ENCODE measurements at places on chromosomes 3 and 15.
A peak's percentile ranks its signal among the peaks of the same experiment; 100 is the strongest.

DNA sequence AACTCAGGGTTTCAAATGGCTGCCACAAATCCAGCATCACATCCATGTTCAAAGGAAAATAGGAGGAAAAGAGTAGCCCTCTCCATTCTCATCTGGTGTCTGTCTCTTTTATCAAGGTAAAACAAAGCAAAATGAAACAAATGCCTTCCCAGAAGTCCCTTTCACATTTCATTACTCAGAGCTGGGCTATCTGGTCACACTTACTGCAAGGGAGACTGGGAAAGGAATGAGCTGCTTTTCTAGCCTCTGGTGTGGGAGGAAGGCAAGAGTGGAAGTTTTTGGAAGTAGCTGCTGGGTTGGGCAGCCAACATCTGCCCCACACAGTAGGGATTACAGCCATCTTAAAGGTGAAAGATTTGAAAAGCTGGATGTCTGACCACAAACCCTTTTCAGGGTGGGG lies 51.8 kb downstream of the KLF15 start:
- DNase-seq, result no peak

DNA sequence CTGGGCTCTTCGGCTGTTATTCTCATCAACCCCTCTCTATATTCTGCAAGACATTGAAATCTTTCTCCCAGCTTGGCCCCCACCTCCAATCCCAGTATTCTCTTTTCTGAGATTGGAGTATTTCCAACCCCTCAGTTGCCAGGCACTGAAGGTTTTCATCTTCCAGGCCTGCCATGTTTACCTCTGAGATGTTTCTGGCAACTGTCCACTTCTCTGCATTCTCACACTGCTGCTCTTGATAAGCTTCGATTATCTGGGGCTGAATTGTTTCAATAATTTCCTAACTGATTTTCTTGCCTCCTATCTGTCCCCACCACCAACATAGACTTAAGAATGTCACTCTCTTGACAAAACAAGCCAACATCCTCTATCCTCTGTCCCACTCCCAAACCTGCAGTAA lies 1.4 kb upstream of the GPR156 start:
- no peak for DNase-seq

DNA sequence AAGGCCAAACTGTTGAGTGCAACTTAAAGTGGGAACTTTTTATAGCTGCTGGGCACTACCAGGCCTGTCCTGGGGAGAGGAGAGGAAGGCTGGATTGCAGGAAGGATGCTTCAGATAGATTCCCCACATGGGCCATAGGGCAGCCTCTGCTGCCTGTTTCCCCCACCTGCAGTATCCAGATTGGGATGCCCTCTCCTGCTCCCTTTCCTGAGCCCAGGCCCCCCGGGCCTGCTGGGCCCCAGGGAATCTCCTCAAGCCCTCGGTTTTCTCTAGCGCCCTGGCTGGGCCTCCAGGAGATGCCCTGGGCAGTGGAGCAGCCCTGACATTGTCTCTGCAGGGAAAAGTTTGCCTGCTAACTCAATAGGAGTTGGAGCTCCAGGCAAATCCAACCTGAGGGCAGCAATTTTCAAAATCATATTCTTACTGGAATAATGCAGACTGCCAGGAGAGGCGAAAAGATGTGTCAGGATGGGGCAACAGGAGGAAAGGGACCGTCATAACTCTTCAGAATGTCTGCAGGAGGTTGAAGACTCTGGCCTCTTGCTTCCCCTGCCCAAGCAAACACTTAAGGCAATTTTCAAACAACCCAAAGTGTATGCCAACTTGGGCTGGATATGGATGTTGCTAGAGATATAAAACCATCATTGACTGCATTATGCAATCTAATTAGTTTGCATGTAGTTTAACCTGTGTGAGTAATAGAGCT lies 4.4 kb downstream of the NR2F2 start:
- DNase-seq, result no peak

DNA sequence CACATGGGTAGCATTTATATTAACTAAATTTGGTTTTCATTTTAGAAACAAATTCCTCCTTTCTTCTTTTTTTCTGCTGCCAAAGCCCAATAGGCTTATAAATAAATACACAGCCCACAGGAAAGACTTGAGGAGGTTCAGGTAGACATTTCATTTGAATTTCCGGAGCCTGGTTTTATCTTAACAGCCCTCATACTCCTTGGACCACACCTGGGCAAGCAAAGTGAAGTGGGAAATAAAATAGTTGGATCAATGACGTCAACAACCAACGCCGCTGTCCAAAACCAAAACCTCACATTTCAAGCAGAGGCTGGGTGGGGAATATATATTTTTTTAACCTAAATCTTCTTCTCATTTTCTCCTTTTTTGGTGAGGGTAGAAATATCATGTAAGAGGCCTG lies 53.2 kb downstream of the RFTN1 start:
- no peak for DNase-seq

DNA sequence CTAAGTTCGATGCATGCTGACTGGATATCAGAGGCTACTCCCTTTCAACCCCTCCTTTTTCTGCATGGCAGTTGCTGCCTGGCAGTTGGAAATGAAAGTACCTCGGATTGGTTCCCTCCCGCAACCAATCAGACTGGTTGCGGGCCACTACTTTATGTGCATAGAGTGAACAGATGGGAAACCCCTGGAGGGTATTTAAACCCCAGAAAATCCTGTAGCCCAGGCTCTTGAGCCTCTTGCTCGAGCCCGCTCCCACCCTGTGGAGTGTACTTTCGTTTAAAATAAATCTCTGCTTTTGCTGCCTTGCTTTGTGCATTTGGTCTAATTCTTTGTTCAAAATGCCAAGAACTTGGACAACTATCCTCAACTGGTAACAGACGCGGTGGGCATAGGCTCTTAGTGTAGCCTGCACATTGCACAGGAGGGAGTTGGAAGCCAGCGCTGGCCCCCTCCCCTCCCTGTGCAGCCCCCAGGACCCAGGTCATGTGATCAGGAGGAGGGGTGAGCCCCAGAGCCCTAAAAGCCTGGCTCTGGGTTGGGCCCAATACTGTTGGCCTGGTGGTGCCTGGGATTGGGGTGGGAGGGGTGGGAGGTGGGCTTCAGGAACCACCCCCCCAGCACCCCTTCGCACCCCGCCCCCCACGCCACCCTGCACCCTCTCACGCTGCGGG lies 26.8 kb downstream of the RHCG start:
- no peak for DNase-seq

DNA sequence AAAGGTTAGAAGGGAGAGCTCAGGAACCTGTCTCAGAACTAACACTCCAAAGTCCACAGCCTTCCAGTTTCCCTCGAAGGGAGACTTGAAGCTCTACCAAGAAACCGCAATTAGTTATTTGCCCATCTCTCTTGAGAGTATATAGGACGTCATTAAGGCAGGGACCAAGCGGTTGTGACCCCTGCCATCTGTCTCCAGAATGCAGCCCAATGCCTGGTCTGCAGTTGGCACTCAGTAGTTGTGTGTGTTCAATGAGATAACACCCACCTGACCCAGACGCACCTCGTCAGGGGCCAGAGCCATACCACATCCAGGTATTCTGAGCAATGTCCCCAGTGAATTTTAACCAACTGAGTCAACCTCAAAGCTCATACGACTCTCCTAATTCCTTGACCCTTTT lies 251.0 kb downstream of the VPS13C start:
- no peak for DNase-seq

DNA sequence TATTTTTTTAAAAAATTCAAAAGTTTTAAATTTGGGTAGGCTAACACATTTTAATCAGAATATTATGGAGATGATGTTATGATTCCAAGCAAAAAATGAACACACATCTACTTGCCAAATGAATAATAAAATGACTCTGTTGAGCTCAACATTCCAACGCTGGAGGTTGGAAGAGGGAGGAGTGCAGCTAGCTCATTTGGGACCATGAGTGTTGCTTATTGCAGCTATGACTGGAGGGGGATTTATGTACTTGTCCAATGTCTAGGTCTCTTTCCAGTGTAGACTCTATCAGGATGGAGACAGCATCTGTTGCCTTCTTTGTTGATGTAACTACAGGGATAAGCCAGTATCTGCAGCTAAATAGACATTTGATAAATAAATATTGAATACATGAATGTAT lies 310.6 kb downstream of the CACNA2D3 start:
- DNase-seq, result no peak

DNA sequence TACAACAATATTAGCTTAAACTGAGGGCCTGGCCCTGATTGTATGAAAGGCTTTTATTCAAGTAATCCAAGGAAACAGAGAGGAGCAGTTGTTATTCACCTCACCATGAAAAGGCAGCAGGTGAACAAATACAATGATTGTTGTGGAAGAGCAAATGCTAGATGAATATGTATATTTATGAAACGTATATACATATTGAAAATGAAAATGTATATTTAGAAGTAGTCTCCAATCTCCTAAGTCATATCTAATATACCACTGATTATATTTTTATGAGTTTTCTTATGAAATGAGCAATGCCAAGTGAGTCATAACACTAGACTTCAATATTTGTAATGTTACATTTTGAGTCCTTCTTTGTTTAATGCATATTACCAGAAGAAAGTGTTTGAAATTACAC lies 116.2 kb upstream of the KCNMB2 start:
- no peak for DNase-seq

GRCh38 chr3:4271834-4272233 lies 31.3 kb upstream of the SETMAR start:
- DNase-seq, result peak; percentile 40

DNA sequence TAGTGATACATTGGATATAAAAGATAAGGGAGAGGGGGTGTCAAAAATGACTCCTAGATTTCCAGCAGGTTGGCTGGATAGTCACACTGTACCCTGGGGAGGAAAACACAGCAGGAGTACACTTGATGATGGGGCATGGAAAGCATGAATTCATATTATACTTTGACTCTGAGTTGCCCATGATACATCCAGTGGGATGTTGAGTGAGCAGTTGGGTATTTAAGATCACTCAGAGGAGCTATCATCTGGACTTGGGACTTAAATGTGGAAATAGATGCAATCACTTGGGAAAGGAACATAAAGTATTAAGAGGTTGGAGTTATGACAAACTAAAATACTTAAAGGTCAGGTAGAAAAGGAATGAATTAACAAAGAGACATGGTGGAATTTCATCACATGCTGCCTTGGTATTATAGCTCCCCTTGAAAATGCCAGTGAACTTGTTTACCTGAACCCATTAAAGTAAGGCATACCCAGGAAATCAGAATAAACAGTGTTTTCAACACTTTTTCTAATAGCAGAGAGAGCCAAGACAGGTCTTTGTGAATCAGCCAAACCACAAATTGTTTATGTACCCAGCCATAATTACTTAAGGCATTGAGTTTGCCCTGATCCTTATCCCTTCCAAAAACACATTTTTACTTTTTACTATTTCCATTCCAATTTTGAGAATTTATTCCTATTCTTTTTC lies 49.9 kb upstream of the ABI3BP start:
- no peak for DNase-seq

DNA sequence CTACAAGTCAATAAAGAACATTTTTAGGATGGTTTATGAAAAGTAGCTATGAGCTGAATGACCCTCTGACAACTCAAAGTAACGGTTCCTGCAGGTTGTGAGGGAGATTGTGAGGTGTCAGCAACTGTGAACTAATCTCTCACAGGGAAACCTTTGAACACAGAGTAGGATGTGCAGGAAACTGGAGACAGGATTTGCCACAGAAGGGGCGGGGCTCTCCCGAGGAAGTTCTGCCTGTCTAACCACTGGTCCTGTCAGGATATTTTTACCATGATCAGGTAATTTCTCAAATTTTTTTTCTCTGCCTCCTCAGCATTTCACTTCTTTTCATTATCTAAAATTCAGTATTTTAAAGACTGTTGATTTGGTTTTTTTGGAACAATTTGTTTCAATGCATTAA lies 33.3 kb downstream of the LEO1 start:
- no peak for DNase-seq

- DNase-seq, result peak; percentile 87
These were observed 27.3 kb upstream of the DMXL2 start for GRCh38 chr15:51649659-51650521.

- DNase-seq, result no peak
These were observed 8.6 kb downstream of the NTRK3 start for GRCh38 chr15:88247914-88248313.

DNA sequence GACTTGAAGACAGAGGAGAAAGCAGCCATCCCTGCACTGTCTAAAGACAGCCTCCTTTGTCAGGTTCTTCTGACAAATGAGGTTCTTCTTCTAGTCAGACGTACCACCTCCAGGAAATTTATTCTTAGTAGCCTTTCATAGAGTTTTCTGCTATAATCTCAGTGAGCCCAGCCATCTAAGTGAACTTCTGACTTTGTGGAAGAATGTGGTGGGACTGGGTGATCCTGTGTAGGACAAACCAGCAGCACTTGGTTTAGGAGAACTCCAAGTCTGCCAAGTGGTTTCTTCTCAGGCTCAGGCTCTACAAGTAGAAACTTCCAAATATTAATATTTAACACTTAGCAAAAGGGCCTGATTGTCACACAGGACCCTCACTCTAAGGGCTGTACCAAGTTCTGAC lies 52.1 kb downstream of the TIPARP start:
- no peak for DNase-seq

GRCh38 chr3:17518189-17519059 lies 224.0 kb downstream of the TBC1D5 start:
- DNase-seq, result no peak

DNA sequence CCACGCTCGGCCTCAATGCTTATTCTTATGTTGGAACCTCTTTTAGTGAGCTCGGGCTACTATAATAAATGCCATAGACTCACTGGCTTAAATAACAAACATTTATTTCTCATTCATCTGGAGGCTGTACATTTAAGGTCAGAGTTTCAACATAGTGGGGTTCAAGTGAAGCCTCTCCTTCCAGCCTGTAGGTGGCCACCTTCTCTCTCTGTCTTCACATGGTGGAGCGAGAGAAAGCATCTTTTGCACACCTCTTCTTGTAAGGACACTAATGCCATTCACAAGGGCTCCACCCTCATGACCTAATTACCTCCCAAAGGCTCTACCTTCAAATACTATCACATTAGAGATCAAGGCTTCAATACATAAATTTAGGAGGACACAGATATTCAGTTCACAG lies 520.3 kb upstream of the EPHA6 start:
- DNase-seq, result no peak

GRCh38 chr3:11720304-11720898 lies 76.7 kb upstream of the VGLL4 start:
- peak; percentile 91 for DNase-seq

DNA sequence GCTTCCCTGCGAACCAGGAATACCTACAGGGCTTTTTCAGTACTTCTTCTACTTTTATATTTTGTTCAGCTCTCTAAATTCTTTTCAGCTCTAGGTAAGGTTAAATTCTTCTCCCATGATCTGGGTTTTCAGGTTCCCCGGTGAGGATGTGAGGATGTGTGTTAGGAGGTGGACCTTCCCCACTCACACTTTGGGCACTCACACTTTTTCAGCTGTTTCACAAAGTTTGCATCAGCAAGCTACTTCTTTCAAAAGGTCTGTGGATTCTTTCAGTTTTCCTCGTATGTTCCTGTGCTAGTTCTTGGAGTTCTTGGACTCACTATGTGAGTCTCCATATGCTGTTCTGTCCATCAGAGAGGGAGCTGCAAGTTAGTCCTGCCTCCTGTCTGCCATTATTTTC lies 13.9 kb upstream of the OR5K2 start:
- no peak for DNase-seq

GRCh38 chr3:146189519-146190173 lies 28.7 kb upstream of the PLOD2 start:
- peak; percentile 77 for DNase-seq

GRCh38 chr3:4992118-4992517 lies 12.9 kb downstream of the BHLHE40 start:
- no peak for DNase-seq

Data from NAMALWA (cell line).